K562 (cell line): ENCODE measurements at places on chromosomes 4 and X. TPM values are rescaled to one million over a fixed set of nuclear protein-coding genes. Genes with fewer than 3 reads are reported as not detected.

DNA sequence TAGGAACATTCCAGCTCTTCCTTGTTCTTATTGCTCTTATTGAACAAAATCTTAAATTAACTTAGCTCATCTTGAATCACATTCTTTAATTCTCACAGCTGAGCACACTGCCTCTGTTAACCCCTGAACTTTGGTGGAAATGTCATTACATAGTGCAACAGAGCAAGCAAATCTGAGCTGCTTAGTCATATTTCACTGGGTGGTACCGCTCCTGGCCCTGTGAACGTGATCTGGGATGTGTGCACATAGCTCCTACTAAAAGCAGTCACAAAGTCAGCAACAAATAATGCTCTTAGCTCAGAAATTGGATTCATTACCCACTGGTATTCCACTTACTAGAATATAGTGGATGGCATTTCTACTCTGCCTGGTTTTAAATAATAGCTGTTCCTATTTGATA, 27.9 kb downstream of the ARHGEF6 start:
- DNase-seq = no peak

DNA sequence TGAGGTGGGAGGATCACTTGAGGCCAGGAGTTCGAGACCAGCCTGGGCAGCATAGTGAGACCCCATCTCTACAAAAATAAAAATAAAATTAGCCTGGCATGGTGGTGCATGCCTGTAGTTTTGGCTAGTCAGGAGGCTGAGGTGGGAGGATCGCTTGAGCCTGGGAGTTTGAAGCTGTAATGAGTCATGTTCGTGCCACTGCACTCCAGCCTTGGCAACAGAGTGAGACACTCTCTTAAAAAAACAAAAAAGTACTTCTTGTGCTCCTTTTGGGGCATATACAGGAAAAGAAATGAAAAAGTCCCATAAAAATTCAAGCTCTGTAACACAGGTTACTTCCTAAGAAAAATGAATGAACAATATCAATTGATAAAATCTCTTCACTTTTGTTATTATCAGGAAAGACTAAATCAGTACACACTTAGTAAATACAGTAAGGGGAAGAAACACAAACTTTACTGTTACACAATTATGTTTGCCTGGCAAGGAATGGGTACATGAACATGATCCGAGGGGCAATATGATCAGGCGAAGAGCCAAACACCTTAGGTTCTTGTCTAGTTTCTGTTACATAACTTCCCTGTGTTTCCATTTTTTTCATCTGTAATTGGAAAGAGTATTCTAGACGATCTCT, 46.9 kb downstream of the CCDC158 start:
- DNase-seq = no peak

USP17L28 gene
- not detected in 2 replicates for total RNA-seq

- DNase-seq = no peak
Measured at GRCh38 chr4:17098401-17098800, 200.0 kb upstream of the LDB2 start.

GRCh38 chr4:86283371-86283770, 76.5 kb downstream of the MAPK10 start:
- DNase-seq = no peak

ARHGAP10 gene
- 0.16 and 0.22 TPM in 2 replicates for total RNA-seq

DNA sequence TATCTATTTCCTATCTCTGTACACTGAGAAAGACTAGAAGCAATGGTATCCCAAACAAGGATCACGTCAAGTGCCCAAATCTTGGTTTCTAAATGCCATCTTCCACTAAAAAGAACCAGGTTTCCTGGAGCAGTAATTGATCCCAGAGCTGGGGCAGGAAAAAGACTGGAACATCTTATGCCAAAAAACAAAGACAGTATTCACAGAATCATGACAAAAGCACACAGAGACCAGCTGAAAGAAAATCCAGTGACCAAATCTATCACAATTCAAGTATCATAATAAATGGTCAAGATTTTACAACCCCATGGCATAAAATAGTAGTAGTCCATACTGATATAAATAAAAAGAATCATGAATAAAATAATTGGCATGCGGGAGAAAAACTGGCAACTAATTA, 44.9 kb downstream of the CENPC start:
- DNase-seq = no peak

FAAH2 gene
- 0.38 and 0.47 TPM in 2 replicates for total RNA-seq

GRCh38 chr4:10656988-10657387, 27.6 kb downstream of the CLNK start:
- no peak for DNase-seq

- DNase-seq = no peak
Measured at GRCh38 chr4:82230306-82230705, 143.5 kb downstream of the HNRNPD start.

GRCh38 chrX:94831364-94831763, 1157.4 kb downstream of the FAM133A start:
- DNase-seq = no peak

ANK2 gene
- 0.07 and 0.24 TPM in 2 replicates for total RNA-seq

DNA sequence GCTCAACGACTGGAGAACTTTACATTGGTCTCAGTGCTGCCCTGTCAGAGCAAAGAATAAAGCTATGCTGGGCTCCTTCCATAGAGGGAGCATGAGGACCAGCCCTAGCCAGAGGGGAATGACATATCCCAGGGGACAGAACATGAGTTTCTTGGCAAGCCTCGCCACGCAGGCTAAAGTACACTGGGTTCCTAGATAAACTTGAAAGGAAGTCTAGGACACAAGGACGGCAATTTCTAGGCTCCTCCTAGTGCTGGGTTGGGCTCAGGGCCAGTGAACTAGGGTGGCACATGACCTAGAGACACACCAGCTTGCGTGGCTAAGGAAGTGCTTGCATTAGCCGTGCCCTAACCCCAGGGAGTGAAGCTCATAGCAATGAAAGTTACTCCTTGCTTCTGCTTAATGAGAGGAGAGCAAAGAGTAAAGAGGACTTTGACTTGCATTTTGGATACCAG, 141.0 kb downstream of the MAB21L2 start:
- no peak for DNase-seq

GEMIN8 gene
- 13.7 and 15.0 TPM in 2 replicates for total RNA-seq

GRCh38 chr4:73487233-73487632, 5.7 kb downstream of the AFM start:
- no peak for DNase-seq

RPS6KA6 gene
- 0.11 TPM in 1 of 2 replicates, not detected in the other for total RNA-seq

DNA sequence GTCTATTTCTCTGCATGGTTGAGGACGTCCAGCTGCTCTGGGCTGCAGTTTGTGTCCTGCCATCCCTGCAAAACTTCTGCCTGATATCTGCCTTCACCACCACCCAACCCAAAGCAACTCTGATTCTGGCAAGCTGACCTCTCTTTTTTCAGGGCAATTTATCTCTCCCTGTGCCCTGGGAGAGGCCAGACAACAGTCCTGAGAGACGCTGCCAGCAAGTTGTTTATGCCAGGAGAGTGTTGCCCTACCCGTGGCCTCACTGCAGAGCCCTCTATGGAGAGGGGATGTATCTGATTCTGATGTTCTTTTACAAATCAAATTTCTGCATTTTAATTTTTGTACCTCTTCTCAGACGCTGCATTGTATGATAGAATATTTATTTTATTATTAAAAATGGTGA, 36.6 kb upstream of the BRWD3 start:
- DNase-seq = no peak

DNA sequence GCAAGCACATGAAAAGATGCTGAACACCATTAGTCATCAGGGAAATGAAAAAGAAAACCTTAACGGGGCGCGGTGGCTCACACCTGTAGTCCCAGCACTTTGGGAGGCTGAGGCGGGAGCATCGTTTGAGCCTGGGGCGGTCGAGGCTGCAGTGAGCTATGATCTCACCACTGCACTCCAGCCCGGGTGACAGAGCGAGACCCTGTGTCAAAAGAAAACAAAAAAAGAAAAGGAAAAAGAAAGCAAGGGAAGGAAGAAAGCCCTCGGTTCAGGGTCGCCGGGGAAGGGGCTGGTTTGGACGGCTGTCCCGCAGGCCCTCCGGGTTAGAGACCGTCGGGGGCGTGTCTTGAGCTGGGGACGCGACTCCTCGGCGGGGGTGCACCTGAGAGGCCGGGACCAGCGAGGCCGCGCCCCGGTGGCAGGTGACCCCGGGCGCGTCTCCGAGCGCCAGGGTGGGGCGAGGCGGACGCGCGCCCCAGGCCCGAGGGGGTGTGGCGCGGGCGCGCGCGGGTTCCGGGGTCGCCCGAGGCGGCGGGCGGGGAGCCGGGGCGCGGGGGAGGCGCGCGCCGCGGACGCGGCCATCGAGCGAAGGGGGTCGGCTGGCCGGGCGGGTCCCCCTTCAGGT, 478 bp upstream of the PLXNA3 start:
- DNase-seq = peak; percentile 86

ARMCX4 gene
- 0.04 and 0.11 TPM in 2 replicates for total RNA-seq

- no peak for DNase-seq
Measured at GRCh38 chr4:36054694-36055422, 189.5 kb downstream of the ARAP2 start.

- no peak for DNase-seq
Measured at GRCh38 chr4:22625311-22625710, 67.4 kb upstream of the GBA3 start.

GRCh38 chrX:47194194-47194787, 662 bp downstream of the UBA1 start:
- DNase-seq = no peak

GYPE gene
- total RNA-seq = 33.9 and 36.0 TPM in 2 replicates

DNA sequence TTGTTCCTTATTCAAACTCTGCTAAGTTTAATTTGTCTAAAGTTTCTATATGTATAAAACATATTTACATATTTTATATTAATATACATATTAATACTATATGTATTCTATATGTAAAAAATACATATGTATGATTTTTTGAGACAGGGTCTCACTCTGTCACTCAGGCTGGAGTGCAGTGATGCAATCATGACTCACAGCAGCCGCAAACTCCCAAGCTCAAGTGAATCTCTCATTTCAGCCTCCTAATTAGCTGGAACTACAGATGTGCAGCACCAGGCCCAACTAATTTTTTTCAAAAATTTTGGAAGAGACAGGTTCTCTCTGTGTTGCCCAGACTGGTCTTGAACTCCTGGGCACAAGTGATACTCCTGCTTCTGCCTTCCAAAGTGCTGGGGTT, 684.9 kb downstream of the TRAM1L1 start:
- DNase-seq = no peak

- DNase-seq = no peak
Measured at GRCh38 chrX:40622479-40623138, 619 bp upstream of the MPC1L start.

DNA sequence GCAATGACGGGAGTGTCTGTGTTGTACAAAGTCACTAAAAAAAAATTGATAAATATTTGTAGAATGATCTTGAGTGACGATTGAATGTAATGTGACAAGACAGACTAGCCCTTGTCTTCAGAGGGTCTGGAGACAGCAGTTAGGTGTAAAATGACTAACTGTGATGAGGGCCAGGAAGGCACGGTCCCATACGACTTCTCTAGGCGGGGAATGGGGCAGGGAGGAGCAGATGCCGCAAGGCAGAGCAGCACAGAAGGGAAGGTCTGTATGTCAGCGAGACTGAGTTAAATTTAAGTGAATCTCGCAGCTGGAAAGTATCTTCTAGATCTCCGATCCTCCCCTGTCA, 405 bp downstream of the CENPE start:
- no peak for DNase-seq
